ENCODE measurements at places on chromosomes 1 and 21.

GRCh38 chr1:161787355-161787754 lies 21.2 kb downstream of the ATF6 start:
- DNase-seq: no peak

DNA sequence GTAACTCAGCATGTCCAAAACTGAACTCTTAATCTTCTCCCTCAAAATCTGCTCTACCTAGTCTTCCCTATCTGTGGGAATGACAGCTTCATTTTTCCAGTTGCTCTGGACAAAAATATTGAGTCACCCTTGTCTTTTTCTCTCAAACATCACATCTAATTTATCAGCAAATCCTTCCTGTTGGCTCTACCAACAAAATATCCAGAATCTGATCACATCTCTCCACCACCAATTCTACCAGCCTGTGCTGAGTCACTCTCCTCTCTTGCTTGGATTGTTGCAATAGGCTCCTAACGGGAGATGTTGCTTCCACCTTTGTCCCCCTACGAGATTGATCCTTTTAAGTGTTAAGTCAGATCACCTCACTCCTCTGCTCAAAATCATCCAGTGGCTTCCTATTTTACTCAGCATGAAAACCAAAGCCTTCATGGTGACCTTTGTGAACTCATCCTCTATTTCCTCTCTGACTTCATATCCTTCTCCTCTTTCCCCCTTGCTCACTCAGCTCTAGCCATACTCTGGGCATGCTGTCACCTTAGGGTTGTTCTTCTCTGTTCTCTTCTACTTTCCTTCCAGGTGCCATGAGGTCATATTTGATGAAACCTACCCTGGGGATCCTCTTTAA lies 21.5 kb upstream of the SMYD2 start:
- peak; percentile 24 for DNase-seq

DNA sequence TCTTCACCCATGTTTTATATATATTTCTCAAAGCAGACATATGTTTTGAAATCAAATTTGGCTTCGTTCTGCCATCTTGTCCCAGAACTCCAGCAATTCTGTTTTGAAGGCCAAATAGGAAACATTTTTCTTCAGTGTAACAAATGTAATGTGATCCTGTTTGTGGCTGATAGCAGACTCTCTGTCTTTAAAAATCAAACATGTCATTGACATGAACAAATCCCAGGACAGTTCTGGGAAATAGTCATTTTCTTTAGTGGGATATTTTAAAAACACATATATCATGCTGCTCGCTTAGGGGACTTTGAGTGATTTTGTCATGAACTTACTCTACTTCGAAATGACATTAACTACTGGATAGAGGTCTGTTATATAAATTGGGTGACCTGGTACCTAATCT lies 51.4 kb downstream of the HMCN1 start:
- DNase-seq: no peak

DNA sequence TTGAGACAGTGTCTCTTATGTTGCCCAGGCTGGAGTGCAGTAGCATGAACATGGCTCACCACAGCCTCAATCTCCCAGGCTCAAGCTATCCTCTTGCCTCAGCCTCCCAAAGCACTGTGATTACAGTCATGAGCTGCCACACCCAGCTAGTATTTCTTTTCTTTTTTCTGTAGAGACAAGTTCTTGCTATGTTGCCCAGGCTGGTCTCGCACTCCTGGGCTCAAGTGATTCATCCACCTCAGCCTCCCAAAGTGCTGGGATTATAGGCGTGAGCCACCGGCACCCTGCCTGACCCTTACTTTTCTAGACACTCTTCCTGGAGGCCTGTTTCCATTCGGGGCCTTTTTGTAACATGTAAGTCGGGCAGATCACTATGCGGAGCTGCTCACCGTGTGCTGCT lies 30.1 kb upstream of the SRP9 start:
- no peak for DNase-seq

DNA sequence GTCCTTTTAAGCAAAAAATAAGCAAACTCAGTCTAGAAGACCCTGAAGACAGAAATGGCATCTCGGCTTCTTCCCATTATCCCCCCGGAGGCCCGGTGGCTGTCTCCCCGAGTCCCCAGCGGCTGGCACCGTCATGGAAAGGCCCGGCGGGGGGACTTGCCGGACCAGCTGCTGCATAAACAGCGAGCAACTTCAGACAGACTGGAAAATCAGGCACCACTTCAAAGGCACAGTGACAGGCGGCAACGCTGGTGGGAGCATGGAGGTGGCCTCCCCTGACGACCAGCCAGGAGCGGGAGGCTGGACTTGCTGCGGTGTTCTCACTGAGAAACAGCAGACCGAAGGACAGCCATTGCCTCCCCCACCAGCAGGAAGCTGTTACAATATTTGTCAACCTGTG lies 18.4 kb upstream of the C1QA start:
- no peak for DNase-seq

GRCh38 chr1:241799416-241799815 lies 48.6 kb upstream of the EXO1 start:
- DNase-seq: no peak

DNA sequence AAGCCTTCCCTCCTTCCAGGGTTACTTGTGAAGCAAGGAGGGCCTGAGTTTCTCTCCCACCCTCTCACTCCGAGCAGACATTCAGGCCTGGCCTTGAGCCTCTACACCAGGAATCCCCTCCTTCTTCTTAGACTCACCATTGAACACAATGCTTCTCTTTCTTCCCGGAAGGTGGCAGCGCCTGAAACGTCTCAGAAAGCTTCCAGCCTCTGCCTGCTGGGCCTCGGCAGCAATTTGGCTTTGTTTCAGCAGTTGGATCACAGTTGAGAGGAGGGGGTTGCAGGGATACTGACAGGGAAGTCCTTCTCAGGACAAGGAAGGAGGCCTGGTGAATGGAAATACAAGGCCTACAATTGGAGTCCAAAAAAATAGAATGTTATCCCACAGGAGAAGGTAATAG lies 6.3 kb downstream of the CLDN8 start:
- no peak for DNase-seq

- peak; percentile 29 for DNase-seq
Measured at GRCh38 chr21:25589887-25590286, 17.4 kb downstream of the MRPL39 start.

- no peak for DNase-seq
Measured at GRCh38 chr1:50421768-50422674, 1.2 kb downstream of the DMRTA2 start.

- DNase-seq: peak; percentile 5
Measured at GRCh38 chr21:22900490-22900889, 1902.3 kb downstream of the NCAM2 start.

DNA sequence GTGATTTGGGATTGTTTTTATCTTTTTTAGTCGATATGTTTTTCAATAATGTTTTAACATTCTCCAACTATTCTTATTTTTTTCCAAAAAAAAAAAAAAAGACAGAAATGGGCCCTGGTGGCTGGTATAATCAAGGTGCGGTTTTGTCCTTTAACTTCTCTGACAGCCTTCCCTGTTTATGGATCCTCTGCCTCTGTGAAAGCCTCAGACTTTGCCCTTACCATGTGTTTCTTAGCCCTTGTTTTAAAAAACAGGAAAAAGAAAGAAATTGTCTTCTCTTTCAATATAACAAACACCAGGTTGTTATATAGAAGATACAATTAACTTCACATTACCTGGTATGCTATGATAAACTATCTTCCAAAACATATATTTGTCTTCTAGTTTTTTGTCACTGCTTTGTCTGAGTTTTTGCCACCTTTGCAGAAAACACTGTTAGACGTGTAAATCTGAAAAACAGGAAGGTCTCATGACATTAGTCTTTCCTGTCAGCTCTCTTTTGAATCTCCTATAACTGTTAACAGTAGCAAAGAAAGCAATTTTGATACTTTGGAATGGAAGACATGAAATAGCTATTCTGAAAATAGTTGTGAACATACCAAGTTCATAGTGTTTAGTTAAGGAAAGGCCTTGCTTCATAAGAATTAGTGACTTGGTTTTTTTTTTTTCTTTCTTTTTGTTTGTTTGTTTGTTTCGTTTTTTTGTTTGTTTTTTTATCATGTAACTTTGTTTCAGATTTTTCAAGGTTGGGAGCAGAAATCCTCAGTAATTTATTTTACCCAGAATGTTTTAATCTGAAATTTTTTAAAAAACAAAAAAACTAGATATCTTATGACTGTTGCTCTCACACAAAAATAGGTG lies 31.7 kb upstream of the CACYBP start:
- DNase-seq: peak; percentile 38

- no peak for DNase-seq
Measured at GRCh38 chr21:34615487-34615814, 538 bp upstream of the RCAN1 start.

DNA sequence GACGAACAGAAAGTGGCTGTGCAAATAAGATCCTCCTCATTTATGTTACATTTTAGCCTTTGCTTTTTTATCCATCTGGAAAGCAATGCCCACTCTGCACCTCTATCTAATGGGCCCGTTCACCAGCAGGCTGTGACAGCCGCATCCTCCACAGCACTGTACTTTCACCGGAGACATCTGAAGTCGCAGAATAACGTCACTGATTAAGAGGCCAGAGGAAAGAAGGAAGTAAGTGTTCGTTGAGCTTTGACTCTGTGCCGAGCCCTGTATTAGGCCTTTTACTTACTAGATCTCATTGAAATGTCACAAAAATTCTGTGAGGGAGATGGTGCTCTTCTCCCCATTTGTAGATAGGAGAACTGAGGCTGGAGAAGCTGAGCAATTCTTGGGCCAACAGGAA lies 62.3 kb downstream of the KAZN start:
- peak; percentile 28 for DNase-seq

GRCh38 chr1:217907504-217907903 lies 276.4 kb downstream of the SPATA17 start:
- DNase-seq: peak; percentile 16

DNA sequence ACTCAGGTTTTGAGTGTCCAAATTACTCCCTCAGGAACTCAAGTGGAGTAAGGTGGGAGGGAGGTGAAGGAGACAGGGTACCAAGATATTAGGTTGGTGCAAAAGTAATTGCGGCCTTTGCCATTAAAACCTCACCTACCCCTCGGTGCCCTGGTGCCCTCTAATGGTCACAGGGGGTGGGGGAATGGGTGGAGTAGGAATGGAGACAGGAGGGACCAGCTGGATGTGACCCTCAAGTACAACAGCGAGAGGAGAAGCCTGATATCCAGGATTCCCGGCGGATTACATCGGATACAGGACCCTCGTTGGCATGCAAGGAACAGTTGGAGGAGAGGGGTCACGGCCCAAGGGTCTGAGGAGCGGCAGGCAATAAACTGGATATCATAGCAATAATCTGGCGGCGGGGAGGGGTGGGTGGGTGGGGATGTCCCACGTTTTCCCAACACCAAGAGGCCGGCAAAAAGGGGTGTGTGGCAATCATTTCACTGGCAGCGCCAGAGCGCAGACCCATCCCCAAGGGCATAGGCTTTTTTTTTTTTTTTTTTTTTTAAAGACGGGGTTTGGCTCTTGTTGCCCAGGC lies 4.3 kb upstream of the ZBTB7B start:
- no peak for DNase-seq

DNA sequence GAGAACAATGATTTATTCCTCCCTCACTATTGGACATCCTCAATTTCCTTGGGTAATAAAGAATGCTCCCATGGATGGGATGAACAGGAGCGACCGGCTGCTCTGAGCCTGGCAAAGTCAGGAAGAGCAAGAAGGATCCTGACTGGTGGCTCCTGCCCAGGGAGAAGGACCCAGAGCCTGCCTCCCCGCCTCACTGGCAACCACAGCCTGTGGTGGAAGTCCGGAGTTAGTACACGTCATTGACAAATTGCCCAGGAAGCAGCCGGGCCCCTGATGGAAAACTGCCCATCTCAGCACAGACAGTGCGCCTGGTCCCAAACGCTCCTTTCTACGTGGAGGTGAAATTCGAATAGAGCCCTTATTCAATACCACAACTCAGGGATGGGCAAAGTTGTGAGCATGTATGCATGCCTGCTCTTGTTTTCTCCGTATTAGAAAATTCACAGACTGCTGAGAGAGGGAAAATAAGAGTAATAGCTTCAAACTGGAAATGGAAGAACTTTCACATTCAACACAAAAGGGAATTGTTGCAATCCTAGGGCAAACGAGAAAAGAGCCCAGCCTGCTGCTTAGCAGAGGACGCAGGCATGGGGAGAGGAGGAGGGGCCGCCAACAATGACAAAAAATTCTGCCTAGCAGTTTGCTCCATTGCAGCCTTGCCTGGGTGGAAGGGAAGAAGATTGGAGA lies 397.1 kb upstream of the VAMP3 start:
- no peak for DNase-seq

DNA sequence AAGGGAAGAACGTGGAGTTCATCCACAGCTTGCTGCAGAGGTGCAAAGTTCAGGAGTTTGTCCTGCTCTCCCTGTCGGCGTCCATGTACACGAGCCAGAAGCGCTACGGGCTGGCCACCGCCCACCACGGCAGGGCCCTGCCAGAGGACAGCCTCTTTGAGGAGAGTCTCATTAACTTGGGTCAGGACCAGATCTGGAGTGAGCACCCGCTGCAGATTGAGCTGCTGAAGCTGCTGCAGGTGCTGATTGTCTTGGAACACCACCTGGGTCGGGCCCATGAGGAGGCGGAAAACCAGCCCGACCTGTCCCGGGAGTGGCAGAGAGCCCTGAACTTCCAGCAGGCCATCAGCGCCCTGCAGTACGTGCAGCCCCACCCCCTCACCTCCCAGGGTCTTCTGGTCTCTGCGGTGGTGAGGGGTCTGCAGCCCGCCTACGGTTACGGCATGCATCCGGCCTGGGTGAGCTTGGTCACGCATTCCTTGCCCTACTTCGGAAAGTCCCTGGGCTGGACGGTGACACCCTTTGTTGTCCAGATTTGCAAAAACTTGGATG lies 73.8 kb upstream of the MORC3 start:
- no peak for DNase-seq

DNA sequence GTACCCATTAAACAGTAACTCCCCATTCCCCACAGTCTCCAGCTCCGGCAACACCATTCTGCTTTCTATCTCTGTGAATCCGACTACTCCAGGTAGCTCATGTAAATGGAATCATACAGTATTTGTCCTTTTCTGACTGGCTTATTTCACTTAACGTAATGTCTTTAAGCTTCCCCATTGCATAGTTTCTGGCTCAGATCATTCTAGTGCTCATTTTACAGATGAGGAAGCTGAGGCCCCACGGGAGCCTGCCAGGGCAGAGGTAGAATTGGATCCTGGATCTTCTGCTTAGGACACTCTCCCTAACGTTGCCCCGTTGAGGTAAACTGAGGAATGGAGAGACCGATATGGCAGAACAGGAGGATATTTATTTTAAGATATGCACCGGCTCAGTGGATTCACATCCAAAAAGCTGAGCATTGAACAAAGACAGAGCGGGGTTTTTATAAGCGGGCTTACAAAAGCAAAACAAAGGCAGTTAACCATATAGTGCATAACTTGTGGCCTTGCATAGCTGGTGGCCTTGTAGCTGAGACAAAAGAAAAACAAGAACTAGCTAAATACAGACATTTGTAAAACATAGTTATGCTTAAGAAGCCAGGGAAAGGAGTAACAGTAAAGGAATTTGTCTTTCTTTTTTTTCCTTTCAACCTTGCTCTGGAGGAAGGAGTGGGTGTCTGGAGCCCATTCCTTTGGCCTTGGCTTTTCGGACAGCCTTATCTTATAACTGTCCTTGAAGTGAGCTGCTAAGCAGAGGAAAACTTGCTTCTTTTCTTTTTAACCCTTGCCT lies 15.3 kb upstream of the KLHDC8A start:
- no peak for DNase-seq

Measured in inflammatory macrophage treated with lipopolysaccharide for 4 hours (primary cell).